ENCODE measurements at places on chromosomes 13 and 19.
A peak's percentile ranks its signal among the peaks of the same experiment; 100 is the strongest.

- no peak for DNase-seq
Measured at GRCh38 chr19:16914421-16914820, 25.6 kb downstream of the F2RL3 start.

- no peak for DNase-seq
Measured at GRCh38 chr13:48626077-48626449, 27.7 kb upstream of the CYSLTR2 start.

DNA sequence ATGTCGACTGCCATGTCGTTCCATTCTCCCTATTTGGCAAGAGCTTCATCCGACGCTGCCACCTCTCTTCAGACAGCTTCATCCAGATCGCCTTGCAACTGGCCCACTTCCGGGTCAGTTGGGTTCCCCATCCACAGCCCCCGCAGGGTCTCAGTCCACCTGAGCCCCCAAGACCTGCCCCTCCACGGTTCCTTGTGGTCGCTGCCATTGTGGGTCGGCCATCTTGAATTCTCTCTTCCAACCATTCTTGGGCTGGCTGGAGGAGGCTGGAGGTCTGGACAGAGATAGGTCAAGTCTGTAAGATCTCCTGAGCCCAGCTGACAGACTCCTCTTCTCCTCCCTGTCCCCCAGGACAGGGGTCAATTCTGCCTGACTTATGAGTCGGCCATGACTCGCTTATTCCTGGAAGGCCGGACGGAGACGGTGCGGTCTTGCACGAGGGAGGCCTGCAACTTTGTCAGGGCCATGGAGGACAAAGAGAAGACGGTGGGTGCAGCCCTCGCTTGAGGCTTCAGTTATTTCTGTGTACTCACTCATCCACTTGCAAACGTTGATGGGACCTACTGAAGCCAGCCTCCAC is 19.5 kb downstream of the CPT1C start:
- peak; percentile 71 for DNase-seq

- DNase-seq = no peak
Measured at GRCh38 chr13:102847272-102848234, 1.7 kb downstream of the ERCC5 start.

DNA sequence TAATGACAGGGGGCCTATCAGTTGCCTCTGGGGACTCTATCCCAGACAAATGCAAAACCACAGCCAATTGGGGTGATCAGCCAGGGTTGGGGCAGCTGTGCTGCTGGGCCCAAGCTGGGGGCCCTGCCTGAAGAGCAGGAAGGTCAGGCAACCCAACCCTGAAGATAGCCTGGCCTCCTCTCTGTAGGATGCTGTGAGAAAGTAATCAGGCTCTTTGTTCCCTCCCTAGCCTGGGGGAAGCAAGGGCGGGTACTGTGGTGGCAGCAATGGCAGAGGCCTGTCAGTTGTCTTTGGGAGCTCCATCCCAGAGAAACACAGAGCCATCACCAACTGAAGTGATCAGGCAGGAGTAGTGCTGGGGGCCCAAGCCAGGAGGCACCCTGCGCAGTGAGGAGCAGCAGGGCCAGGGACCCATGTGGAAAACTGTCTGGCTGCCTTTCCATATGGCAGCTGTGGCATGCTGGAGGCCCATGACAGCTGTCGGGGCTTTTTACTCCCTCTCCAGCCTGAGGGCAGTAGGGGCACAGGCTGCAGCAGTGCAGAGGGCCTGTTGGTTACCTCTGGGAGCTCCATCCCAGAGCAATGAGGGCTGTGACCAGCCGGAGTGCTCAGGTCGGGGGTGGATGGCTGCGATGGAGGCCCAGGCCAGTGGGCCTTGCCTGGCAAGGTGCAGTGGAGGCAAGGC is 73.6 kb upstream of the ATP12A start:
- no peak for DNase-seq

GRCh38 chr13:111115061-111115964 is at the start of gene ARHGEF7:
Gene ARHGEF7, plus strand, starts transcription at chr13:111115310. Its CDS starts 217 bp downstream, at chr13:111115527.
- no peak for DNase-seq

DNA sequence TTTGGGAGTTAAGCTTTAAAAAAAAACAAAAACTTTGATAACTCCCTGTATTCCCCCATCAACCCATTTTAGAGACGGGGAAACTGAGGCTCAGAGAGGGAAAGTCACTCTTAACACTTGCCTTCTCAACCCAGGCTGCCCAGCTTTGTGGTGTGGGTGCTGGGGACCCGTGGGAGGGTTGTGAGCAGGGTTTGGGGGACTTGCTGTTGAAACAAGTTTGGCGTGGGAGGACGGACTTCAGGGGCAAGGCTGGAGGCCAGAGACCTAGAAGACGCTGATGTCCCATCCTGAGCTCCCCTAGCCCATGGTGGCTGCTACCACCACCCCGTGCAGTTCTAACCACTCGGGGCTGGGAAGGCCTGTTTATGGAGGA is 747 bp upstream of the CACTIN start:
- no peak for DNase-seq

GRCh38 chr13:85317781-85318180 is 481.4 kb downstream of the SLITRK6 start:
- DNase-seq = no peak

DNA sequence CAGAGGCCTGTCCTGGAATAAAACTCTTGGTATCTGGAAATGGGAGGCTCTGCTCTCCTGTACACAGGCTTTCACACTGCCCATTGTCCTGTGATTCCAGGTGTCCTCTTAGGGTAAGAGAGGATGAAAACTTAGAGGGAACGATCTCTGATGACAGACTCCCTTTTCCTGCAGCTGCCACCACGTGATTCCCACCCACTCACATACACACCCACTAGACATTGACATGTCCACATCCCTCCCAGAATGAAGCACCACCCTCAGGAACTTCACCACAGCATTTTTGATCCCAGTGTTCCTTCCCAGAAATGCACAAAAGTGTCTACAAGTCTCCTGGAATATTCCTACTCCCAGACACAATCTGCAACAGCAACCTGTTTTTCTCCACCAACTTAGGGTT is 8.2 kb downstream of the ZNF429 start:
- no peak for DNase-seq

- no peak for DNase-seq
Measured at GRCh38 chr19:40091205-40092129, 724 bp upstream of the ZNF780A start.

Data from MG63 (cell line).